ENCODE measurements at places on chromosomes 6 and 20.

DNA sequence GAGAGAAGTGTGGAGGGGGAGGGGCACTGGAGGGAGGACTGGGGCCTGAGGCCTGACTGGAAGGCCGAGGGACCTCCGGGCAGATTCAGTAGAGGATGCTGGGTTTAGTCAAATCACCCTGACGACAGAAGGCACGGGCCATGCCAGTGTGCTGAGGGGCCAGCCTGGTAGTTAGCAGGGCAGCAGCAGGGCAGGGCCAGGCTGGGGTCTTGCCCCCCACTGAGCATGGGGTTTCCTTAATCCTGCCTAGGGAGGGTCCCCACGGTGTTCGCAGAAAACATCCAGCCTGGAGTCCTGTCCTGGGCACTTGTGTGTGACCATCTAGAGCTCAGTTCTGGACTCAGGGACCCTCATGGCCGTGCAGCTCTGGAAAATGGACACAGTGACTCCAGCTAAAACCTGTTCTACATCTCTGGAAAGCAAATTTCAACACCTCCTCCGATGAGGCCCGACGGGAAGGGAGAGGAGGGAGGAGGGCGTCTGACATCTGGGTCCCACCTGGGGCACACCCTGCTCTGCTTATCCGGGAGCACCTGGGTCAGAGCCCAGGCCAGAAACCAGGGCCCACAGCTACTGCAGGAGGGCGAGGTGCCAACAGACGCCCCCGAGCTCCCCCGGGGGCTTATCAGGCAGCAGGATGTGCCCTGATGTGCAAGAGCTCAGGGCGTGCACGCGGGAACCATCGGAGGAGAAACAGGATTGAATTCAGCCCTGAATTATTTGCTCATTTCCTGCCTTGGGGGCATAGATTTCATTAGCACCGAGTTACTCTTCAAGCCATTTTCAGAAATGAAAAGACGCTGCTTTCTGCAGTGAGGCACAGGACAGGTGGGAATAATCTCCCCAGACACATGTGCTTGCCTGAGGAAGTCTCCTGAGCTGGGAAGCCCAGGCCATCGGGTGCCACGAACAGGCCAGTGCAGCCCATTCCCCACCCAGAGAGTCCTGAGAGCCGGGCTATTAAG lies 78.0 kb upstream of the MPC1 start:
- DNase-seq: no peak

DNA sequence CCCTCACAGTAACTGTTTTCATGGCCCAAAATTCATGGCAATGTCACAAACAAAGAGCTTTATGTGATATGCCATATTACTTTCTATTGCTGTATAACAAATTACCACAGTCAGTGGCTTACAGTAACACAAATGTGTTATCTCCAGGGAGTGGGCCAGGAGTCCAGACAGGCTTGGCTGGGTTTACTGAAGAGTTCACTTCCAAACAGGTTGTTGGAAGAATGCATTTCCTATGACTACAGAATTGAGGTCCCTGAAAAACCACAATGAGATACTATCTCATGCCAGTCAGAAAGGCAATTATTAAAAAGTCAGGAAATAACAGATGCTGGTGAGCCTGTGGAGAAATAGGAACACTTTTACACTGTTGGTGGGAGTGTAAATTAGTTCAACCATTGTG lies 431.9 kb downstream of the PKHD1 start:
- DNase-seq: no peak

GRCh38 chr6:159092631-159093030 lies 47.8 kb upstream of the TAGAP start:
- no peak for DNase-seq

- DNase-seq: no peak
Observed at GRCh38 chr6:35669451-35670045, 19.2 kb downstream of the FKBP5 start.

GRCh38 chr6:137261361-137261760 lies 42.2 kb upstream of the IFNGR1 start:
- DNase-seq: no peak

DNA sequence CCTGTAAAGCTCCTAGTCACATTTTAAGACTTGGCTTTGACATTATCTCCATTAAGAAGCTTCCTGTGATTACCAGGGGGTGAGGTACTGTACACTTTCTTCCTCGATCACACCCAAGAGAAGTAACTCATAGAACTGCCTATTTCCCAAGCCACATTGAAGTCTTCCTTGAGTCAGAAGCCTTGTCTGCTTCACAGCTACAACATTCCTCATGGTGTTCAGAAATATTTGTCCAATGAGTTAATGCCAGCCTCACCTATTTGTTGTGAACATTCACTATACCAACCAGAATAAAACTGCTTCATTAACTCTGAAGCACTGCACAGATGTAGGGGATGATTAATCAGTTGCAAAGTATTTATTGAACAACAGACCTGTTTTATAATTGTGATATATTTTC lies 622.3 kb downstream of the PTPRT start:
- DNase-seq: no peak

DNA sequence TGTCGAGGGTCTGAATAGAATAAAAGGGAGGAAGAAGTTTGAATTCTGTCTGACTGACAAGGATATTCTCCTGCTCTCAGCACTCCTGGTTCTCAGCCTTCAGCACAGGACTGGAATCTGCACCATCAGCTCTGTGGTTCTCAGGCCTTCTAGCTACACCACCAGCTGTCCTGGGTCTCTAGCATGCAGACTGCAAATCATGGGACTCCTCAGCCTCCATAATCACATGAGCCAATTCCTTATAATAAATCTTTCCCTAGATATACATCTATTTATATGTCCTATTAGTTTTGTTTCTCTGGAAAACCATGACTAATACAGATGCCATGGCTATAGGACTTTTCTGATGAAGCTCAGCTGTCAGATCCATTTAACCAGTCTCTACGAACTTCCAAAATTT lies 132.8 kb upstream of the ECI2 start:
- DNase-seq: no peak

GRCh38 chr6:166900130-166900708 lies 56.1 kb downstream of the RNASET2 start:
- no peak for DNase-seq

DNA sequence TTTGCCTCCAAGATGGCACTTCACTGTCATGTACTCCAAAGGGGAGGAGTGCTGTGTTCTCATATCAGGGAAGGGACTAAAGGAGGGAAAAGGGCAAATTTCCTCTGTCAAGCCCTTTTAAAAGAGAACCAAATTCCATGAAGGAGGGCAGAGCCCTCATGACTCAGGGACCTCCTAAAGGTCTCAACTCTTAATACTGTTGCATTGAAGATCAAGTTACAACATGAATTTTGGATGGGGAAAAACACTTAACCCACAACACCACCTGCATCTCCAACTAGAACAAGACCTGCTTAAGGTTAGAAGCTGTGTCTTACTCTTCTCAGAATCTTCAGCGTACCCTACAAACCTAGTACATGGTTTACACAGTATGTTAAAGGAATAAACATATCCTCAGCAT lies 23.7 kb upstream of the FBXO30 start:
- DNase-seq: no peak

- DNase-seq: no peak
Observed at GRCh38 chr6:150527100-150527499, 72.6 kb upstream of the PLEKHG1 start.

- DNase-seq: no peak
Observed at GRCh38 chr6:110841266-110841665, 26.0 kb upstream of the CDK19 start.

- DNase-seq: no peak
Observed at GRCh38 chr6:16972535-16972934, 129.3 kb upstream of the STMND1 start.

GRCh38 chr6:78589436-78589835 lies 277.9 kb upstream of the IRAK1BP1 start:
- DNase-seq: no peak

GRCh38 chr20:33263784-33264183 lies 19.2 kb upstream of the BPIFB1 start:
- no peak for DNase-seq

- DNase-seq: no peak
Observed at GRCh38 chr20:43699941-43700565, 26.7 kb downstream of the GTSF1L start.

- no peak for DNase-seq
Observed at GRCh38 chr6:80547827-80548226, 441.4 kb downstream of the BCKDHB start.

DNA sequence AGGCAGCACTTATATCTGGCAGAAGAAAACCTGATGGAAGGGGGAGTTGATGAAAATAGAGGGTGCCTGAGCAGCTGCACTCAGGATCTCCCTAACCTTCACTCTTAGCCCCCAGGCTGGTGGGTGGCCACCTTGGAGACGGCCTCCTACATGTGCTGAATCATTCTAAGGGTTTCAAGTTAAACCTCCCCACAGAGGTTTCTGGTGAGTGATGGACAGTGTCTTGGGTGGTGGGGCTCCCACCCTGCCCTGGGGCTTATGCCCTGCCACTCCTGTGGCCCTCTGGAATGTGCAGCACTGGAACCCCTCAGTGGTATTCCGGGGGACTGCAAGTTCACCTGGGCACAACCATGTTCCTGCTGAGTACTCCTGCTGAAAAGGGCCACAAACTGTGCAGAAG lies 357.2 kb downstream of the CD83 start:
- no peak for DNase-seq

GRCh38 chr6:139452148-139452876 lies 77.9 kb upstream of the CITED2 start:
- DNase-seq: no peak

- DNase-seq: no peak
Observed at GRCh38 chr6:7467007-7467897, 74.2 kb upstream of the DSP start.
